ENCODE measurements at places on chromosomes 7 and 10.

GRCh38 chr10:14422431-14422830 lies 91.7 kb upstream of the FRMD4A start:
- DNase-seq: no peak

- DNase-seq: no peak
These were observed 180.0 kb downstream of the LRMDA start for GRCh38 chr10:75611172-75611992.

DNA sequence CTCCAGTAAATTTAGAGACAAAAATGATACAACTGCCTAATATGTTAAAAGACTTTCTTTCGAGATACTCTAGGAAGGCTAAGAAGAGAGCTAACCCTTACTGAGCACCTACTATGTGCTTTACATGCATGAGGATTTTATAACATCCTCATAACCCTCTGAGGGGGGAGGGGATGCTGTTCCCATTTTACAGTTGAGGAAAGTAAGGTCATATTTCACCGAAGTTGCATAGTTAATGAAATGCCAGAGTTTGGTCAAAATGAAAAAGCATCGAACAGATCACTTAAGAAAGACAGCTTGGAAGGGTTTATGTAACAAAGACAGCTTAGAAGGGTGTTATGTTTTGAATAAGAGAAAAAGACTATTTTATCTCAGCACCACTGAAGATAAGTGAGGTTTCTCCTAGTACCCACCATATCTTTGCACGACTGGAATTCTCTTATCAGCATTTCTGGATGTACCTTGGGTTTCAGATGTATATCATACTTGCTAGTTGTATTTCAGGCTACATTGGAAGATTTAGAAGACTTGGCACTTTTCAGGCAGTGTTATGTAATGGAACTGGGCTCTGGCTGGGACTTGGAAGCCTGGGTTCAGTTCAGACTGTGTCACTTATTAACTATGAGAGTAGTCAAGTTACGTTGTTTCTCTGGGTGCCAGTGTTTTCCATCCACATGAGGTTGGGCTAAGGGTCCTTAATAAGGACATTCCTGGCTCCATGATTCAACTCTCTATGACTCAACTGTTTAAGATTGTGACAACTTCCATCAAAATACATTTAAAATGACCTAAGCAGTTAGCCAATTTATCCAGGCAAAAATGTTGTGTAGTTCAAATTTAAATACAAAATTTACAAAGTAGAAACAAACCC lies 6.0 kb downstream of the RHOBTB1 start:
- DNase-seq: no peak

- no peak for DNase-seq
These were observed 16.0 kb downstream of the TMEM273 start for GRCh38 chr10:49172061-49172776.

DNA sequence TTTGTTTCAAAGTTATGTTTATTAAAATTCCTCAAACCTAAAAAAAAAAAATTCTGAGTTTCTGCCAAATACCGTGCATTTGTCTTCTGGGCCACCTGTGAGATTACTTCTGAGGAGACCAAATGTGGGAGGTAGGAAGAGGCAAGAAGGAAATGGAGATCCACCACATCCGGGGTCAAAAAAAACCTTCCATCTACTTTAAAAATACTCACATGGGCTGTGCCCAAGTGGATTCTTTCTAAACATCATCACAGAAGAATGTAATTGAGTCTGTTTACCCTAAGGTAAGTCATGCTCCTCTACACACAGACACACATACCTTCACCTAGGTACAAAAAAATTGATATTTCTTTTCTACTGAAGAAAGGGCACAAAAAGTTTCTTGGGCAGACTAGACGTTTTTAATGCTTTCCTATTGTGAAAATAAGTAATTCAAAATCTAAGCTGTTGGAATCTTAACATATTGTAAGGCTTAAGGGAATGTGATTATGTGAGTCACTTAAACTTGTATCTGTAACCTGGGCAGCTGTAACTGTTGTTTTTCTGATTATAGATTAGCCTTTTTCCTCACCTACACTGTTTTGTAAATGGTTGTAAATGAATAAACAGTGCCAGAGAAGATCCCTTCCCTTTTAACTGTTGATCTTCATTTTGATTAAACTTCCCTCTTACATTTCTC lies 19.1 kb upstream of the SPOCK2 start:
- DNase-seq: no peak

GRCh38 chr7:359226-359765 lies 69.3 kb downstream of the FOXL3 start:
- no peak for DNase-seq

DNA sequence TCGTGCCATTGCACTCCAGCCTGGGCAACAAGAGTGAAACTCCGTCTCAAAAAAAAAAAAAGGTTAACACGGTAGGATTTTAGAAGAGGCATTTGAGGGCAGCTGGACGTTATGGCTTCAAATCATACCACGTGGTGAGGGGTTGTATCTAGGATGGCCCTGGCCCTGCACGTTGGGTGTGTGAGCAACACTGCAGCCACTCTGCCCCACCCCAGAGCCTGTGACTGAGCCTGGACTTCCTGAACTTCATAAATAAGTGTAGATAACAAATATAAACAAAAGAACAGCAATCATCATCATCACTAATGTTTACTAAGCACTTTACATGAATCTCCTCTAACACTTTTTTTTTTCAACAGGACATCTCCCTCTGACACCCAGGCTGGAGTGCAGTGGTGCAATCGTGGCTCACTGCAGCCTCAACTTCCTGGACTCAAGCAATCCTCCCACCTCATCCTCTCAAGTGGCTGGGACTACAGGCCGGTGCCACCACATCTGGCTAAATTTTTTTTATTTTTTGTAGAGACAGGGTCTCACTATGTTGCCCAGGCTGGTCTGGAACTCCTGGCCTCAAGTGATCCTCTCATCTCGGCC lies 169.5 kb upstream of the FRMD4A start:
- DNase-seq: no peak

DNA sequence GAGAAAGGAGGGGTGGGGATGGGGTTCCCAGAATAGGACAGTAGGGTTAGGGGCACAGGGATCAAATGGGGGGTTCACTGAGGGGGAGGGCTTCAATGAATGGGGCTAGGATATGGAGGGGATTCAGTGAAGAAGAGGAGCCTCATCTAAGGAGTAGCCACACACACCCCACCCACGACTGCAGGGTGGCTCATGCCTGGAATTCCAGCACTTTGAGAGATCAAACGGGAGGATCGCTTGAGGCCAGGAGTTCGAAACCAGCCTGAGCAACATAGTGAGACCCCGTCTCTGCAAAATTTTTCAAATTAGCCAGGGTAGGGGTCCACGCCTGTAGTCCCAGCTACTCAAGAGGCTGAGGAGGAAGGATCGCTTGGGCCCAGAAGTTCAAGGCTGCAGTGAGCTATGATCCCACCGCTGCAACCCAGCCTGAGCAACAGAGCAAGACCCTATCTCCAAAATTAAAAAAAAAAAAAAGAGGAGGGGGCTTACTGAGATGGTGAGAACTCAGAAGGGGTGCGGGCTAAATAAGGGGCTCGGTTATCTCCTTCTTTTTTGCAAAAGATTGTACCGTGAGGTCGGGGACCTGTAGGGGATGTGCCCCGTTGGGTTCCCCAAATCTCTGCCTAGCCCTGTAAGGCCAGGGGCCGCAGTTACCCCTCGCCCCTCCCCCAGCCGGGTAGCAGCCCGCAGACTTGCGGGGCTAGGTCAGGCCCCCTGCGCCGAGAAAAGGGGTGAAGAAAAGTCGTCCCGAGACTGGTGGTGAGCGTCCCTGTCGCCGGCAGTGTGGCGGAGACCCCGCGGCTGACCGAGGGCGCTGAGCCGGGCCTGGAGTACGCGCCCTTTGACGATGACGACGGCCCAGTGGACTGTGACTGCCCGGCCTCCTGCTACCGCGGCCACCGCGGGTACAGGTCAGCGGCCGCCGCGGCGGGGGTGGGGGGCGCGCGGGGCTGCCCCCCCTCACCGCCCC lies 43.1 kb upstream of the HSPB1 start:
- DNase-seq: no peak

DNA sequence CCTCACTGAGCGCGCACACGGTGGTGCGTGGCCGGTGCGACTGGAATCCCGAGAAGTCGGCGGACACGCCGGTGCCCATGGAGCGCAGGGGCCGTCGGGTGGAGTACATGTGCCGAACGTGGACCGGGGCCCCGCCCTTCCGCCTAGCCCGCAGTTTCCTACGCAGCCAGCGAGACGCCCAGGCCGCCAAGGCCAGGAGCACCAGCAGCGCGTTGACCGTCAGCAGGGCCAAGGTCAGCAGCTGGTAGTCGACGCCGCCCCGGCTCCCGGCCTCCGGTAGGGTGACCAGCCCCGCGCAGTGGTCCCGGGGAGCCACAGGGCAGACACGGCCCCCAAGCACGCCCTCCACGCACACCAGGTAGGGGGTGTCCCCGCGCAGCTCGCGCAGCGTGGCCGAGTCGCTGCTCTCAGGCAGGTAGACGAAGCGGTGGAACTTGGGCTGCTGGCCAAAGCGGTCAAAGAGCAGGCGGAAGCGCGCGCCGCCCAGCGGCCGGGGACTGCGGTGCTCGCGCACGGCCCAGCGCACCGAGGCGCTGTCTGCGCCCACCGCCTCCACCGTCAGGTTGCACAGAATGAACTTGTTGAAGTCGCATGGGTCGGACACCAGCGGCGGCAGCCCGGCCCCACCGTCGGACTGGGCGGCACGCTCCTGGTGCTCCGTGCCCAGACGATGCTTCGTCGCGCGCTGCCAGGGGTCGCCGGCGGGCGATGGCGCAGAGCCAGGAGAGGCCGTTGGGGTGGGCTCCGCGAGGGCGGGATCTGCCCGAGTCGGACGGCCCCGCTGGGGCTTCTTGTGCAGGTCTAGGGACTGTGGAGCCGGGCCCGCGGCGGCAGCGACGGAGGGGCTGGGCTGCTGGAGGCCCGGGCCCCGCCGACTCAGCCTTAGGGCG lies 2.2 kb downstream of the TRIL start:
- DNase-seq: no peak

GRCh38 chr10:37344413-37344812 lies 219.0 kb downstream of the ANKRD30A start:
- DNase-seq: no peak

DNA sequence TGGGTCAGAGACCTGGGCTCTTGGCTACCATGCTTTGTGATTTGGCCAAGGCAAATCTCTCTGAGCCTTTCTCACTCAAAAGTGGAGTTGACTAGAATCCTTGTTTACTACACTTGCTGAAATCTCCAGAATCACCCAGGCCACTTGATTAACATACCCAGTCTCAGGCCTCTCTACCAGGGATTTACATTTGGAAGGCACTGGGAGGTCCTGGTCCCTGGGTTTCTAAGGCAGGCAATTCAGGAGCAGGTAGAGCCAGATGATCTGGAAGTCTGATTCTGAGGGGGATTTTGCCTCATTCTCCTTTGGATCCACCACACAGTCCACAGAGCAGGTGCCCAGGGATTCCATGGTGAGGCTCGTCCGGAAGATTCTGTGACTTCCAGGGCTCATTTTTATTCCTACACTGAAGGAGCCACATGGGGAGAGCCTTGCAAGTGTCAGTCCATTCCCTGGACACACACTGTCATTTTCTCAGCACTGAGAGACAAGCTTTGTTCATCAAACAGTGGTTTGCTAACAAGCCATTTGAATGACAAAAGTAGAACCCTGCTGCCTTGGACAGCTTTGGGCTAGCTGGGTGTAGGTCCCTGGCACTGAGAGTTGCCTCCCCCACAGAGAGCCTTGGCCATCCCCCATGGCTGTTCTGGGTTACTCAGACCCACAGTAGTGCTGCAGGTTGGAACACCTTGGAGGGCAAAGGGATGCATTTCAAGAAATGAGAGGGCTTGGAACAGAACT lies 74.2 kb downstream of the NOC3L start:
- DNase-seq: no peak

DNA sequence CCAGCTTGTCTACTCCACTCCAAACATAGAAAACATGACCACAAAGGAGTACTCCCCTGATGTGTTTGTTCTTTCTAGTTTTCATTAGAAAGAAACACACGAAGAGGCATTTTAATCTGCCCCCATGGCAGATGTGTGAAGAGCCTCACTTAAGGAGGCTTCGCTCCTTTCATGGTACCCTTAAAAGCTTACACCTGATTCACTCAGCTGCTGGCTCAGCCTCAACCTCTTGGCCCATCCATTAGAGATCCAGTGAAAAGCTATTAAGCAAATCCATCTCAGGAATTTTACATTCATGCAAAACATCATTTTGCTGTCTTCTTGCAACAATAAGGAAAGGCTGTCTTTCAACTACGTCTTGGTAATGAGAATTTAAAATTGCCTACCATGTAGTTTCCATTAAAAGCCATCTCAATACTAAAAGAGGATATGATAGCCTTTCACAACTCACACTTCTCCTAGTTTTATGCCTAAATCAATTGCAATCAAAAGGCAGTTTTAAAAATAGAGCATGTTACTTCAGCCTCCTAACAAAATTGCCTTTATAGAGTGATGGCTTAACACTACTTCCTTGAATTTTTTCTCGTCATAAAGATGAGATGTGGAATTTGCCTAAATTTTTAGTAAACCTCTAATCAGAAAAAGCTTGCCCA lies 22.7 kb downstream of the MACC1 start:
- no peak for DNase-seq

DNA sequence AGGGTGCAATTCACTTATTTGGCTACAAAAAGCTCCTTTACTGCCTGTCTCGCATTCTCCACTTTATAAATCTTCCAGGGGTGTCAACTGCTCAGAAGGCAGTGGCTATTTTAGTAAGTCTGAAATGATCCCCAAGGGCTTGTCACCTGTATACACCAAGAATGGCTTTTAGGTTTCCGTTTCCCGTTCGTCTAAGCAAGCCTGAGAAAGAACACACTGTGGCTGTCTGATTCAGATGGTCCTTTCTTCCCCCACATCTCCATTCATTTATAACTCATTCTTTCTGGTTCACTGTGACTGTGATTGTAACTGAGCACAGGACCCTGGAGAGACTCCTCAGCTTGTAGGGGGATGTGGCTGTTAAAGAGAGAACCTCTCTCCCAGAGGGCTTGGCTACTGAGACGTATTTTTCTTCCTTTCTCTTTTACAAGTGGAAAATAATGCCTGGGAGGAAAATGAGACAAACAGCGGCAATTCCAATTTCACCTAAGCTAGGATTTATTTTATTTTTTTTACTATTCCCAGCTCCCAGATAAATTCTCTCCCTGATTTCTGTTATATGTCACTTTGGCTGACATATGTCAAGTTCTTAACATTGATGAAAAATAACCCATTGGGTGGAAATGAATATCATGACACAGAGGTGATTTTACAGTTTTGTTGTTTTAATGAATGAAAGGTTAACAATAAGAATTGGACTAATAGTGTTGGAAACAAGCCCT lies 129.3 kb downstream of the FAM107B start:
- DNase-seq: no peak

- DNase-seq: no peak
These were observed 328.4 kb upstream of the AOAH start for GRCh38 chr7:37052705-37053104.

DNA sequence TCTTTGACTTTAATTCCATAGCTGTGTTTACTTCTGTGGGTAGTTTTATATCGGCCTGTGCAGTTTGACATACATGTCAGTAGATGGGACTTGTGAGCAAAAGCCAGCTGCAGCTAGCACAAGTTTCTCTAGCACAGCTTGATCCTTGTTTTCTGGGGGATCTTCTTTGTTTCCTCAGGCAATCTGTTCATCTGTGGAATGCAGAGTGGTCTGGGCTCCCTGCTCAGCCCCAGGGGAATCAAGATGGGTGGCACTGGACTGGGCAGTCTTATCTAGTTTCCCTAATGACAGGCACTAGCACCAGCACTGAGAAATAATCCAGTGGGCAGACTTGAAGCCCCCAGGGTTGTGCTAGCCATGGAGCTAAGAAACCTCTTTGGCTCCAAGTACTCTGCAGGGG lies 40.8 kb downstream of the CYP2C19 start:
- DNase-seq: no peak
